T-cell (primary cell): ENCODE measurements at places on chromosomes 7 and 10.

- no peak for DNase-seq
Observed at GRCh38 chr10:59805014-59805413, 51.8 kb upstream of the MRLN start.

- DNase-seq, result no peak
Observed at GRCh38 chr10:51620131-51620530, 79.3 kb downstream of the CSTF2T start.

- DNase-seq, result no peak
Observed at GRCh38 chr7:29197916-29198315, 3.3 kb downstream of the CHN2 start.

- no peak for DNase-seq
Observed at GRCh38 chr10:27390681-27391080, 113.4 kb upstream of the RAB18 start.

GRCh38 chr7:910441-910861 lies 34.1 kb downstream of the GET4 start:
- DNase-seq, result no peak

- DNase-seq, result no peak
Observed at GRCh38 chr7:157514746-157515145, 177.9 kb downstream of the DNAJB6 start.

- DNase-seq, result no peak
Observed at GRCh38 chr7:151291206-151291605, 42.7 kb upstream of the SMARCD3 start.

DNA sequence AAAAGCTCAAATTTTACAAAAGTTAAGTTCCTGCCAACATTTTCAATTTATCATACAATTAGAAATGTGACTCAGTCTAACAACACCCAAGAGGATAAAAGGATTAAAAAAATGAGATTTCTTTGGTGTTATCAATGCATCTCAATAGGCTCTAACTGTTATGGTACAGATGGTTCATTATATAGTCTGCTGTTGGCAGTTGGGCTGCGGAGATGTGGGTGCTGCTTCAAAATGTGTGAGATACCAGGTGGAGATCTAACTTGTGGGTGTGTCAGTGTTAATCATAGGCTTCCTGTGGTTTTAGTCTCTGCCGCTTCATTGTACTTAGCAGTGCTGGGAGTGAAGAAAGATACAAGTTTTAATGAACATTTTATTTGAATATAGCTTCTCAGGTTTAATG lies 231.2 kb downstream of the EXOC4 start:
- DNase-seq, result peak; percentile 29

- DNase-seq, result no peak
Observed at GRCh38 chr10:60901561-60902235, 42.3 kb downstream of the RHOBTB1 start.

- no peak for DNase-seq
Observed at GRCh38 chr7:38142736-38143135, 35.3 kb upstream of the STARD3NL start.

GRCh38 chr10:11154333-11154732 lies 136.7 kb downstream of the CELF2 start:
- DNase-seq, result no peak

DNA sequence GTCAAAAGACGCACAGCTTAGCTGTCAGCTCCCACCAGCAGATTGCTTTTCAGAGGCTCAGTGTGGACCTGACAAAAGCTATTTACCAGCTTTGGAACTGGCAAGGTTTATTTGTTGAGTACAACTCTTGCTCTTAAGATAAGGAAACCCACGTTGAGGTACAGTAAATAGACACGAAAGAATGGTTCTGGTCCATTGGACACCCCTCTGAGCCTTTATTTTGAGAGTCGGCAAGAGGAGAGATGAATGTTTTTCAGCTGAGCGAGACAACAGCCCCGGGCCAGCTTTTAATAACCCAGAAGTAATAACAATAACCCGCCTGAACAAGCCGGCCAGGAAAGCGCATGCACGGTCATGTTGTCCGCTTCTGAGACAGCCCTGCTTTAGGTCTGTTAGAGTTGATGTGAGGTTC lies 49.0 kb downstream of the WNT2 start:
- DNase-seq, result no peak

DNA sequence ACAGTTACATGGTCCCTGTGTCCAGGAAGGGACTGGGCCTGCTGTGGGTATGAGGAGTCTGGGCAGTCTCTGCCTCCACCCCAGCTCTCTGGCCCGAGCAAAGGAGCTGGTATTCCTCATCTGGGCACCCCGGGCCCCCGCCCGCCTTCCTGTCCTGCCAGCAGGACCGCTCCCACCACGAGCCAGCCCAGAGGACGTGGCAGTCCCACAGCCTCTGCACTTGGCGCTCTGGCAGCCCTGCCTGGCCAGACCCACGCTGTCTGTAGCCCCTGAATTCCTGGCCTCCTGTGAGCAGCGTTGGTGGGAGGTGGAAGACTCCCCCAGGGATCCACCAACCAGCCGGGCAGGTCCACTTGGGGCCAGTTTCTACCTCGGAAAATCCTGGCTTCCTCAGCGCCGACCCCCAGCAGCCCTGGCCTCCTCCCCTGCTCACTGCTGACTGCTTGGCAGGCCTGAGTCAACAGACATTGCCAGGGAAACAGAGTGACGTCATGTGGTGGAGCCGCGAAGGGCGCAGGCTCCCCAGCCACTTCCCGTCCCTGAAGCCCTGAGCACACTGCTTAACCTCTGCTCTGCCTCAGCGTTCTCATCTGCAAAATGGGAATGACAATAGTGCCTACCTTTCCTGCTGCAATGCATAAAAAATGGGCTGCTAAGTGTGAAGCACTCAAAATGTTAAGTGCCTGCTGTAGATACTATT lies 21.6 kb upstream of the LIMK1 start:
- DNase-seq, result peak; percentile 82

DNA sequence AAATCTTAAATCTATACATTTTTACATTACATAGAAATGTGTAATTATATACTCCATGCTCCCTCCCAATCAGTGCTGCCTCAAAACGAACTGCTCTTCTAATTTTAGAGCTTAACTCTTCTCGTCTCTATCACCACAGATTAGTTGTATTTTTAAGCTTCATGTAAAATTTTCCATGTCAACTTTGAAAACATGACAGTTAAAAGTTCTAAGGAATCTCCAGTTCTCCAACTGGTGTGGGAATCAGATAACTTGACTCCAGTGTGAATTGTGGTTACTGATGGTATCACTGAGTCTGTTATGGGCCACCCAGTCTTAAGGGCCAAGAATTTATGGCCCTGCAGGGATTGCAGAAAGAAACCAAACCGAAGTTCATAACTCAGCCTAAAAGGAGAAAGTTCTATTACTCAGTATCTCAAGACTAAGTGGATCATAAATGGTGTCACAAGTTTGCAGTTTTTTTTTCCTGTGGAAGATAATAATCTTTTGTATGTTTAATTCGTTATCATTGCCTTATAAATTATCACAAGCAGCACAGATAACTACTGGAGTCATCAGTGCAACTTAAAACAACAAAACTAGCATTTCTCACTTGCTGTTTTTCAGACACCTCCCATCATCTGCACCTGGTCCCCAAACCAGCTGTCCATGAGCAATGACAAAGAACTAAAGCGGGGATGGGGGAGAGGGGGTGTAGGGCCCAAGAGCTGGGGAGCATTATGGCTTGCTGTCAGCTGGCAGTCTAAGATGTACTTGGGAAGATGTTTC lies 31.5 kb upstream of the KMT2E start:
- DNase-seq, result no peak

DNA sequence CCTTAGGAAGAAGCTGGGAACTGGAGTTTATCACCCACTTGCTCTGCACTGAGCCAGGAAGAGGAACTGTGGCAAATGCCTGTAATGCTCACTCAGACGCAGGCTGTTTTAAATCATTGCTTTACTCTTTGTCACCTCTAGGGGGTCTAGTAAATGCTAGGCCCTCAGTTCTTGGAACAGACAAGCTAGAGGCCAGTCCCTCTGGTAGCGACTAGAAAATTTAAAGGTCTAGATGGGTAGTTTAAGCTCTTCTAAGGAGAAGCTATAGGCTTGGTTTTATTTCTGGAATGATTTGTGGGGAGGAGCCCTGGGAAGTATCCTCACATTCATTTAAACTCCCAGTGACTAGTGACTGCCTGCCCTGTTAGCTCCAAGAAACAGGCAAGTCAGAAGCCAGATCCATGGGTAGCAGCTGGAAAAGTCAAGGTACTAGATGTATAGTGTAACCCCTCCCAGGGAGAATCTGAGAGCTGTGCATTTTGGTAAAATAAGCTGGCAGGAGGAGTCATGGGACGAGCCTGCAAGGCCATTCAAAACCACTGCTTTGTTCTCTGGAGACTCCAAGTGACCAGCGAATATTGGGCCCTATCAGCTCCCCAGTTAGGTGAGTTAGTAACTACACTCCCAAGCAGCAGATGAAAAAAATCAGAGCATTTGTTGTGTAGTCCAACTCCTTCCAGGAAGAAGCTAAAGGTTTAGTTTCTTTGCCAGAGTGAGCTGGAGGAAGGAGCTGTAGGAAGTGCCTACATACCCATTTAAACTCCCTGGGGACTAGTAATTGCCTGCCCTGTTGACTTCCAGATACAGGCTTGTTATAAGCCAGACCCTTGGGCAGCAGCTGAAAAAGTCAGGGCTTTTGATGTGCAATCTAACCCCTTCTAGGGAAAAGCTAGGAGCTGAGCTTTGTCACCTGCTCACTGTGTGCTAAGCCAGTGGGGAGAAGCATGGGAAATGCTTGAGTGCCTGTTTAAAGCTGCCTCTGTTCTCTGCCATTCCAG lies 68.9 kb downstream of the DYNC1I1 start:
- DNase-seq, result no peak

DNA sequence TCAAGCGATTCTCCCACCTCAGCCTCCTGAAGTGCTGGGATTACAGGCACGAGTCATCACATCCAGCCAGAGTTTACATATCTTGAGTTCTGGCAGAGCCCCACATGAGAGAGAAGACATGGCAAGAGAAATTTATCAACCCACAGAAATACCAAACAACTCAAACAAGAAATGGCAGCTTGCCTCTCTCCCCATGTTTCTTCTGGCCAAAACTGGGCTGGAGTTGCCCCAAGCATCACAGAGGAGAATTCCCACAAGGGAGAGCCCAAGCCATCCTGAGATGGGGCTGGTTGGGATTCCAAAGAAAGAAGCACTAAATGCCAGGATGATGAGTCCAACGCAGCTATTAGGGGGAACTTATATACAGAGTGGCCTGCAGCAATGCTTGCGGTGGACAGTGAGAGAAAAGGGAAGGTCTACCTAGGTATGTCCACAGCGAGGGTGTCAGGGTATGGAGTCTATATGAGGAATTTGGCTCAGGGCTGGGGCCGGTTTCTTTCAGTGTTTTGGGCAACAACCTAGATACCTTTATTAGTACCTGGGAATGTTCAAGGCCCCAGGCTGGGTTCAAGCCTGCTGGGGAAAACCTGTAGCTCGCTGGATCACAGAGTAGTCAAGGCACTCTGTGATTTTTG lies 14.5 kb upstream of the PAX4 start:
- DNase-seq, result no peak

GRCh38 chr7:81501220-81501619 lies 268.6 kb downstream of the HGF start:
- DNase-seq, result no peak

DNA sequence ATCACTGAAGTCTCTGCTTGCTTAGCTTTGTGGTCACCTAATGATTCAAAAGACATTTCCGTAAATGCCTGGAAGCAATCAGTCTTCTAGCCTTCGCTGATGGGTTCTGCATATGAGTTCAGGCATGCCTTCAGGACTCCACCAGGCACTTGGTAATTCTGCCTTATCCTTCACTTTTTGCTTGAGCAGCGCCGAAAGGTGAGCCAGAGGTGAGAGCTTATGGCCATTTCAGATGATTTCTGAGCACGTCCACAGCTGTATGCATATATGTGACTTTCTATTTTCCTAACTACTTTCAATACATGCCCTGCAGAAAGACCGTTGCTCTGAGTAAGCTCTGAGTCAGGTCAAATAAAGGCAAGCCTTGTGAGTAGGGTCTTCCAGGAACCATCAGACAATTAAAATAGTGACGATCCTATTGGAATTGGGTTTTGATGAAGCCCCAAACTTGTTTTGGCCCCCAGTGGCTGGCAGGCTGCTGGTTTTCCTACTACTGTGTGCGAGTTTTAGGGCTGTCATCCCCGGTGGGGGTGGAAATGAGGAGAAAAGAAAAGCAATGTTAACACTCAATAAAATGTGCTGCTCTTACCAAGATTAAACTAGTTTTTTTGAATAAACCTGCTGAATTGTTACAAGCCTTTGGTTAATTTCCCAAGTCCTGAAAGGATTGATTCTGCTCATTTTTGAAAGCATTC lies 154.4 kb upstream of the AKR1E2 start:
- DNase-seq, result no peak

- no peak for DNase-seq
Observed at GRCh38 chr10:28977518-28977917, 300.2 kb downstream of the BAMBI start.

GRCh38 chr10:47261121-47261520 lies 38.9 kb upstream of the GDF10 start:
- DNase-seq, result peak; percentile 7

DNA sequence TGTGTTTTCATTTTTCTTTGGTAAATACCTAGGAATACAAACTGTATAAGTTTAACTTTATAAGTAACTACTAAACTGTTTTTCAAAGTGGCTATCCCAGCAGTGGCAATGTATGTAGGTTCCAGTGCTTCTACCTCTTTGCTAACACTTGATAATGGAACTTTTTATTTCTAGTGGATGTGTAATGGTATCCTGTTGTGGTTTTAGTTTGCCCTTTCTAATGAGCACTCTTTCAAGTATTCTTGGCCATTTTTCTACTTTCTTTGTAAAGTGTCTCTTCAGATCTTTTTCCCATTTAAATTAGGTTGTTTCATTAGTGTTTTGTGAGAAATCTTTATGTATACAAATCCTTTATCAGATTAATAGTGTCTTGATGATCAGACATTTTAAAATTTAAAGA lies 4.6 kb downstream of the KIF20B start:
- DNase-seq, result no peak
